ENCODE measurements at places on chromosomes 5 and 9.

- peak; percentile 45 for DNase-seq
These were observed 99.1 kb downstream of the DPYSL3 start for GRCh38 chr5:147410496-147411358.

DNA sequence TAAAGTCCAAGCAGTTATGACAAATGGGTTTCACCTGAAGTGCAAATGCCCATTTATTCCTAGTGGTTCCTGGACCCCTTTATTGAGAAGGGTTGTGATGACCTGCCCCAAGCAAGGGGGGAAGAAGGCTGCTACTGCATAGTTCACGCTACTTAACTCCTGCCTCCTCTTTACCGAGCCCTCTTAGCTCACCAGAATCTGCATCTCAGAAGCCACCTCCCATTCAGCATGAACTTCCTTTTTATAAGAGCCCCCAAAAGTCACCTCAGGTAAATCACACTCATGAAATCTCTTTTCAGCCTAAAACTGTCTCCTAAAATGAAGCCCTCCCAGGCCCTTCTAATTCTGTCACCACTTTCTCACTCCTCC lies 26.6 kb upstream of the C9orf72 start:
- DNase-seq: no peak

DNA sequence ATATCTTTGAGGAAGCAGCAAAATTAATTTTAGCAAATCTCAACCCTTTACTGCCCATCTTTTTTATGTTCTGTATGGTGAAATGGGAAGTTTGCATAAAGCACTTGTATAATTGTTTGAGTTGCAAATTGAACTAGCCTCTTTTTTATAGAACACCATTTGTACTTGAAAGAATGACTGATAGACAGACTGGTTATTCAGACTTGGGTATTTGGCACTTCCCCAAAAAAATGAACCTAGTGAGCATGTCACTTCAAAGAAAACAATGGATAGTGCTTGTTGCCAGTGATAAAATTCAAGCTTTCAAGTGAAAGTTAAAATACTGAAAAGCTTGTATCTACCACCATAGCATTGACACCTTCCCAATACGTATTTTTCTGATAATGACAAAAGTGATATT lies 115.8 kb downstream of the ERCC6L2 start:
- DNase-seq: no peak

DNA sequence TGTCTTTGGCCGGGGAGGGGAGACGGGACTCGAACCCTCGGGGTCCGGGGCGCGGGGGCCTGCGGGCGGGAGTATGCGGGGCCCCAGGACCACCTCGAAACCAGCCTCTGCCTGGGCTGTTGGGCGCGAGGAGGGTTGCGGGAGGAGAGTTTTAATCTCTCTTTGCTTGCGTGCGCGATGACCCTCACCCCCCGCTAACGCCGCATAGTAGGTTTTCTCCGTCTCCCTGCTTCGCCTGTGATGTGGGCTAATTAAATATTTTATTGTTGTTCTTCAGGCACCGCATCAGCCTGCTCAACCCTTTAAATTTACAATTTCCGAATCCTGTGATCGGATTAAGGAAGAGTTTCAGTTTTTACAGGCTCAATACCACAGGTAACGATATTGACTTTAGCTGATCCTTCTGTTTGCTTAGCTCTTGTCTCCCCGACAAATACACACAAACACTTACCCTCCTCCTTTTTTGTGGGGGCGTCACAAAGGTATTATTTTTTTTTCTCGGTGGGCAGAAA lies 1.7 kb downstream of the TLE4 start:
- no peak for DNase-seq

DNA sequence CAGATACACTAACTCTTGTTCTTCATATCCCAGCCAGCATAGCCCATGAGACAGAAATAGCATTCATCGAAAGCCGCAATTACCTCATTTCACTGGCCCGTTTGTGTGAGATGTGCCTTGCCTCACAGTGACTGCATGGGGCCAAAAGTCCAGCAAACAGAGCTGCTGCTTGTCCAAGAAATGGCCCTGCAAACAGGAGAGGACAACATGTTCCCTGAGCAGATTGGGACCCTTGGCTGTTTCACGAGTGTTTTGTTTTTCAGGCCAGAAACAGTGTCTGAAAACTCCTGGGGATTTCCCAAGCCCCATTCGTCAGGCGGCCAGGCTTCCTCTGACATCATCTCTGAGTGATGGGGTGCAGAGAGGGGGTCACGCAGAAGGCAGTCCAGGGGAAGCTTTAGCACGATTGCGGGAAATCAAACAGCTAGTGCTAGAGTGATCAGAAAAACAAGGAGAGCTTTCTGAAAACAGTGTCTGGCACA lies 503.6 kb upstream of the PAPPA start:
- no peak for DNase-seq

- DNase-seq: no peak
These were observed 236.6 kb upstream of the RASEF start for GRCh38 chr9:83299571-83299970.

DNA sequence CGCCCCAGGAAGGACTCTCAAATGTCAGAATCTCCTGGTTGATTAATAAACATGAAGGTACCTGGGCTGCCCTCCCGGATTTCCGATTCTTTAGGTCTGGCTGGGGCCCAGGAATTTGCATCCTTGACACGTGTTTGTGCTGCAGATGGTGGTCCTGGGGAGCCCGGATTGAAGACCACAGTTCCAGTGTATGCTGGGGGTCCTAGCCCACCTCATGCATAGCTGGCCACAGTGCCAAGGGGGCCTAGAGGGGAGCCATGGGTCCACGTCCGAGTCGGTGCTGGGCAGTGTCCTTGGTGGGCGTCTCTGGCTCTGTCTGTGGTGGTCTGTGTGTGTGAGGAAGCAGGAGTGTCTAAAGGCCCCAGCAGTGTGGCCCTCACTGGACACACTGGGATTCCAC lies 3.2 kb downstream of the NCS1 start:
- no peak for DNase-seq

DNA sequence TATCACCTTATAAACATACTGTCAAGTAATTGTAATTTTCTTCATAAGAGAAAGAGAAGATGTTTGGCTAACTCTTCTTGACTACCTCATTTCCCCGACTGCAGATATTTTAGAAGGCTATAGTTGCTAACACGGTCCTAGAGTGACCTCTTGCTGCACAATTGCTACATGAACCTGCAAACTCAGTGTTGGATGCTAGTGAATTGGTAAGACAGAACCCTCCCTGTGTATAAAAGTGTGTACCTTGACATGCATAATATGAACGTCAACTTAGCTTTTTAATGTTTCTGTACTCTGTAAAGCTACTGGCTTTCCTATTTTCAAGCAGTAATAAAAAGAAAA lies 46.7 kb upstream of the CER1 start:
- DNase-seq: peak; percentile 7

DNA sequence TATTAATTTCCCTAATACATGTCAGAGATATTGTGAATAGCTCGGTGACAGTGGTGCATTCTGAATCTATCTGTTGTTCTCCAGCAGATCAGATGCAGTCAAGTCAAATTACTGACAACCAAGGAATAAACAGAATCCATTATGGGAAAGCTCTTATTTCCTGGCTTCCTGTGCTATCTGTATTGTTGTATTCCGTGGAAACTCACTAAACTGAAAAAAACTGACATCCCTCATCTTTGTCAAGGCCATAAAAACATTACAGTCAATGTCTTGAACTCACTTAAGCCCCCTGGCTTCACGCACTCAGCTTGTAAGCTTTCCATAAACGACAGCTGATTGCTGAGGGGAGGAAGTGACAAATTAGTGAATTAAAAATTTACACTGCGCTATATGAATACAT lies 245.9 kb downstream of the CTNND2 start:
- DNase-seq: no peak

DNA sequence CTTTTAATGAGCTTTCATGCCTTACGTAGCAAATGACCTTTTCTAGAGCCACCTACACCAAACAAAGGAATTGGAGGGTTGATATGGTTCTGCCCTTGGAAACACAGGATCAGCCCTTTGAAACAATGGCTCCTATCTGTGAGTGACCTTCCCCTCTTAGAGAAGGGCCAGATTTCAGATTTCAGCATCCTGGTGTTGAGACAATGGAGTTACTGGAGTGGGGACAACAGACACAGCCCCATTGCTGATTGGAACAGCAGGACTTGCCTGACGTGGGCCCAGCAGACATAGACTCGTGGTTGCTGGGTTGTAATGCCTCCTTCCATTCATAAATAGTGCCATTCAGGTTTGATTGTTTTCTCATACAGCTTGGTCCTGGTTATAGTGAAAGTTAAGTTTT lies 96.0 kb downstream of the GALNT10 start:
- no peak for DNase-seq

GRCh38 chr5:35904443-35905132 lies 33.8 kb downstream of the CAPSL start:
- DNase-seq: no peak

- no peak for DNase-seq
These were observed 36.1 kb upstream of the NDFIP1 start for GRCh38 chr5:142072488-142072887.

DNA sequence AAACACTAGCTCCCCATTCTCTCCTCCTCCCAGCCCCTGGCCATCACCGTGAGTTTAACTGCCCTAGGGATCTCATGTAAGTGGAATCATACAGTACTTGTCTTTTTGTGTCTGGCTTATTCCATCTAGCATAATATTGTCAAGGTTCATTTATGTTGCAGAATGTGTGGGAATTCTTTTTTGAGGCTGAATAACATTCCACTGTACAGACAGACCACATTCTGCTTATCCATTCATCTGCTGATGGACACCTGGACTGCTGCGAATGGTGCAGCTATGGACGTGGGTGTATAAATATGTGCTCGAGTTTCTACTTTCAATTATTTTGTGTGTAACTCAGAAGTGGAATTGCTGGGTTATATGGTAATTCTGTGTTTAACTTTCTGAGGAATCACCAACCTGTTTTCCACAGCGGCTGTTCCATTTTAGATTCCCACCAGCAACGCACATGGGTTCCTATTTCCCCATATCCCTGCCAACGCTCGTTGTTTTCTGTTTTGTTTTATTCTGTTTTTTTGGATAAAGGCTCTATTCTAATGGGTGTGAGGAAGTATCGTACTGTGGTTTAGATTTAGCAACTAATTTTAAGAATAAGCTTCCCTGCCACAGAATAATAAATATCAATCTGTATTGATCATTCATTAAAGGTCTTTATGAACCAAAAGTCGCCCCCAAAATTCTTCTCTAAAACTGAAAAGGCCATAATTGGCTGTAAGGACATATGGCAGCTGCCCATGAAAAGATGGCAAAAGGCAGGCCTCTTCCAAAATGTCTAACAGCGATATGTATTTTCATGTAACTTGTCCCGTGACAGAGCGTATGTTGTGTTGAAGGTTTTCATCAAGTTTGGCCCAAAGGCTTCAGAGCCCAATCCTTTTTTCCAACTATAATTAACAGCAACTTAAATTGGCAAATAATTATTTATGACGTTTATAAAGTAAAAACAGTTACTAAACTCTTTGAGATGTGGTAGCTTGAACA lies 70.3 kb downstream of the DAP start:
- DNase-seq: no peak

DNA sequence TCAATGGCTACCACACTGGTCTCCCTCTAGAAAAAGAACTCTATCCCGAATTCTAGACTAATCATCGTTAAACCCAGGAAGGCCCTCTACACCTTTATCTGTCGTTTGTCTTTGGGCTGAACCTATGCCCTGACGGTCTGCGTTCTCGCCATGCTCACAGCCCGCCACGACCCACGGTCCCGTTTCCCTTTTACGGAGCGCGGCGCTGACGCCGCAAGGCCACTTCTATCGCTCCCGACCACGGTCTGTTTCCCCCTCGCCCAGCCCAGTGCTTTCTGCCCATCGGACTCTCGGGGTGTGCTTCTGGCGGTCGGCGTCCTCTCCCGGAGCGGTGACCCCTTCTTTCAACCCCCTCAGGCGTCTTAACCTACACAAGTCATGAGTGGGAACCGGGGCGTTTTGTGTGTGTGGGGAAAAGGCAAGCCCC lies 974 bp downstream of the C9orf40 start:
- DNase-seq: peak; percentile 37

DNA sequence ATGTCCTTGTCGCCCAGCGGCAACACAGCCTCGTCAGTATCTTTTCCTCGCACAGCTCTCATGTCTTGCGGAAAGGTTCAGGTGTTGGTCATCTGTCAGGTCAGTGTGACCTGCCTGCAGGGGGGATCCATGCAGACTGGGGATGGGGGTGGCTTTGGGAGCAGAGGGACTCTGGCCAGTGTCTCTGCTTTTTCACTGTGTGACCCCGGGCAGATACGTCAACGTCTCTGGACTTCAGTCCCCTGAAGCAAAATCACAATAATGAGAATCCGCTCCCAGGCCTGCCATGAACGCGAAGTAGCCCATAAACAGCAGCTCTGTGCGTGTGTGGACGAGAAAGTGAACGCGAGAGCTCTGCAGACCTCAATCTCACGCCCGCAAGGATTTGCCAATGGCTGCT lies 75.7 kb upstream of the FCN1 start:
- no peak for DNase-seq

DNA sequence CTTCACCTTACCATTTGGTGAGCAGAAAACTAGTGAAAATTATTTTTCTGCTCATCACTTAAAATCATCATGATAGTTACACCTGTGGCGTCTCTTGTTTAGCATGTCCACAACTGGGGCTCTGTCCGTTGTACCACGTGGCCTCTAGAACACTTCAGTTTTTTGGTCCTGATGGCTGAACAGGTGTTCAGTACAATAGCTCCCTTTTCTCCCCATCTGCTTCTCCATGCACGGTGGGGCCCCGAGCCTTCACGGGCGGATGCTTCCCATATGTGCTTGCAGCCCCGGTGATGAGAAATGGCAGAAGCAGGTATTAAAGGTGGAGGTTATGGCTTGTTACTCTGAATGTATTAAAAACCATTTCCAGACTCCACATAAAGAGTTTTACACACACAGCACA lies 304.1 kb downstream of the CWC27 start:
- DNase-seq: no peak

GRCh38 chr5:1065143-1065750 lies 46.6 kb downstream of the SLC12A7 start:
- no peak for DNase-seq

GRCh38 chr9:117687532-117687931 lies 16.7 kb upstream of the TLR4 start:
- no peak for DNase-seq

- DNase-seq: peak; percentile 7
These were observed 1.7 kb downstream of the ADAMTS19 start for GRCh38 chr5:129461711-129462332.

DNA sequence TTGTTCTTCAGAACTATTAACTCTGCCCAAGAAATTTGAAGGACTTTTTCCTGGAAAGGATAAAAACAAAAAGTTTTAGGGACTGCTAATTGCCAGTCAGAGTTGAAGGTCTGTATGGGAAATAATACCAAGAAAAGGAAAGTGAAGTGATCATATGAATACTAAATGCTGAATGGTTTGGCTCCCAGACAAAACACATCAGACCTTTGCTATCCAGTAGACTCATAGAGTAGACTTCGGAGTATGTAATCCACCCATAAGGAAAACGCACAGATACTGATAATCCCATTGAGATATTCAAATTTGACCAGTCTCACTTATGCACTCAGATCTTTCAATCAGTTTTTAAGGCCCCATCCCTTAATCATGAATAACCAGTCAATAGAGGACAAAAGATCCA lies 319.0 kb upstream of the PTGER4 start:
- no peak for DNase-seq

GRCh38 chr9:98795970-98796363 lies 388 bp downstream of the ANKS6 start:
- no peak for DNase-seq

GRCh38 chr9:114474425-114474824 lies 30.8 kb downstream of the WHRN start:
- DNase-seq: no peak

GRCh38 chr9:84761137-84761808 lies 91.7 kb downstream of the NTRK2 start:
- DNase-seq: no peak

GRCh38 chr9:124410321-124410913 lies 4.8 kb downstream of the PSMB7 start:
- DNase-seq: no peak

Measured in left kidney (tissue), 8 donors.